ENCODE measurements at places on chromosomes 5 and 9.

DNA sequence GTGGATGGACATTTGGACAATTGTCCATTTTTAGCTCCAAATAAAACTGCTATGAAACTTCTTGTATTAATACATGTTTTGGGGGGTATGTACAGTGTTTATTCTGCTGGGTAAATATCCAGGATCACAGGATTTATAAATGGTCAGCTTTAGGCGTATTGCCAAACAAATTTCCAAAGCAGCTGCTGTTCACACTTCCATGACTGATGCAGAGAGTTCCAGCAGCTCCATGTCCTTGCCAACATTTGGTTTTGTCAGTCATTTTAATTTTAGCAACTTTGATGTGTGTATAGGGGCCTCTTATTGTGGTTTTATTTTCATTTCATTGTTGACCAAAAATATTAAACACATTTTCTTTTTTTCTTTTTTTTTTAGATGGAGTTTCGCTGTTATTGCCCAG is 9.8 kb upstream of the SUSD1 start:
- DNase-seq, result no peak

DNA sequence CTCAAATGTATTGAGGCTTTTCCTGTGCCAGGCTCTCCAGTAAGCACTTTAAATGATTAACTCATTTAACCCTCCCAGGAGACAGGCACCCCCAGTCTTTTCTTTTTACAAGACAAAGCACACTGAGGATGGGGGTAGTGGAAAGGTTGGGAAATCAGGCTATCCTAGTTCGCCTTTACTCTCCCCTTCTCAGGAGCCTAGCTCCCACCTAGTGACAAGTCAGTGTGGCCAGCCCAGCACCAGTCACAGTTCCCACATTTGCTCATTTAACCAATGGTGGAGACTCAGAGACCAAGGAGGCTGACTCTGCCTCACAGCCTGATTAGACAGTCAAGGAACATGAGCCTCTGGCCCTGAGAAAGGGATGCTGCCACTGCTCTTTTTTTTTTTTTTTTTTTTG is 3.5 kb downstream of the ALDH7A1 start:
- no peak for DNase-seq

- peak; percentile 57 for DNase-seq
These were observed 50.2 kb upstream of the DNAH5 start for GRCh38 chr5:13994621-13995253.

GRCh38 chr9:14080959-14081542 is 232.9 kb downstream of the NFIB start:
- DNase-seq, result no peak

- DNase-seq, result no peak
These were observed 35.2 kb downstream of the NUP214 start for GRCh38 chr9:131160416-131161112.

DNA sequence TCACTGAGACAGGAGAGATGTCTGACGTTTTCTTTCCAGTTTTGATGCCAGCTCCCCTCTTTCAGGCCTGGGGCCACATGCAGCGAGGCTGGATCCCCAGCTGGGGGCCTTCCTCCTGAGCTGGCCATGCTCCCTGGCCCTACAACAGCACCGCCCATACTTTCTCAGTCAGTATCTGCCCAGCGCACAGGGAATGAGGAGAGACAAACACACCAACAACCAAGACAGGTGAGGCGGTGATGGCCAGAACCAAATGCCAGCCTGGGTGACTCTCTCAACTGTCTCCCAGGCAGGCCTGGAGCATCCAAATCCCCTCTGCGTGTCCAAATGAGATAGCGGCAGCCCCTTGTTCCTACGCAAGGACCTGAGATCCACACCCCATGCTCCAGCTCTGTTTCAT is 109.6 kb downstream of the ROR2 start:
- no peak for DNase-seq

DNA sequence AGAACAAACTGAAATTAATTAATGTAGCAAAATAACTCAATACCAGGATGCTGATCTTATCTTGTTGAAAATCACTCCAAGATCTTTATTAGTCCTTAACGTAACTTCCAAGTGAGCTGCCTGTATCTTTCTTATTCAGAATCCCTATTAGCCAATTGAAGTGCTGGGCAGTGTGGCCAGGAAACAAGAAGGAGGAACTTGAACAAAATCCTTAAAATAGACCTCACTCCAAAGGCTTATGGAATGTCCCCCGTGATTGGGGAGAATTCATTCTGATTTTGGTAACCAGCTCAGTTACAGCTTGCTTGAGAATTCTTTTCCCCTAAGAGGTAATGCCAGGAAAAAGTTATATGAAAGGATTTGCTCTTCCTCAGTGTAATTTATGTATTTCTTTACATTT is 171.0 kb downstream of the DEPDC1B start:
- no peak for DNase-seq

DNA sequence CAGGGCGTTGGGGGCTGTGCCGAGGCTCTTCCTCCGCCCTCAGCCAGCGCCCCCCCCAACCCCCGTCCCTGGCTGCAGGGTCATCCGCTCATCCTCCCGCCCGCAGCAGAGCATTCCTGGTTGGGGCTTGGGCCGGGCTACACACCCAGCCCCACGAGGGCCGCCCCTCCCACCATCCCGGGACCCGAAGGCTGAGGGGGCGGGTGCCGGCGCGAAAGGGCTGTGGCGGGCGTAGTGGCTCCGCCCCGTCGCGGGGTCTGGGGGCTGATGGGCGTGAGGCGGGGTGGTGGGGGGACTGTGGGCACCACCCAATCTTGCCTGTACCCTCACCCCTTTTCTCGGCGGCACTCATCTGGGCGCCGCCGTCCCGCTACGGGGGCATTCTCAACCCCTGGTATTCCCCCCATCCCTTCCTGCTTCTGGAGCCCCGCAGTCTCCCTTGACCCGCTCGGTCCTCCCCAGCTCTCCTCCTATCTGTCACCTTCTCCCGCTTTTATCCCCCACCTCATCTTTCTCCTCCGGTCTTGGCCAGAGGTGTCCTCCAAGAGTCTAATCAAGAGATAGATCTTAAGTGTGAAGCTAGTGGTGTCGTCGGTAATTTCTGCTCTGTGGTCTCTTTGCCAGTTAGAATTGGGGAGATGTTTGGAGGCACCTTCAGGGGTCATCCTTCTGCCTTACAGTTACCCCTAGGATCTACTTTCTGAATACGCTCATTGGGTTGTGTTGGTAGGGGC is 1.6 kb downstream of the FER start:
- DNase-seq, result peak; percentile 25

GRCh38 chr5:31047621-31048020 is 145.9 kb upstream of the CDH6 start:
- no peak for DNase-seq

DNA sequence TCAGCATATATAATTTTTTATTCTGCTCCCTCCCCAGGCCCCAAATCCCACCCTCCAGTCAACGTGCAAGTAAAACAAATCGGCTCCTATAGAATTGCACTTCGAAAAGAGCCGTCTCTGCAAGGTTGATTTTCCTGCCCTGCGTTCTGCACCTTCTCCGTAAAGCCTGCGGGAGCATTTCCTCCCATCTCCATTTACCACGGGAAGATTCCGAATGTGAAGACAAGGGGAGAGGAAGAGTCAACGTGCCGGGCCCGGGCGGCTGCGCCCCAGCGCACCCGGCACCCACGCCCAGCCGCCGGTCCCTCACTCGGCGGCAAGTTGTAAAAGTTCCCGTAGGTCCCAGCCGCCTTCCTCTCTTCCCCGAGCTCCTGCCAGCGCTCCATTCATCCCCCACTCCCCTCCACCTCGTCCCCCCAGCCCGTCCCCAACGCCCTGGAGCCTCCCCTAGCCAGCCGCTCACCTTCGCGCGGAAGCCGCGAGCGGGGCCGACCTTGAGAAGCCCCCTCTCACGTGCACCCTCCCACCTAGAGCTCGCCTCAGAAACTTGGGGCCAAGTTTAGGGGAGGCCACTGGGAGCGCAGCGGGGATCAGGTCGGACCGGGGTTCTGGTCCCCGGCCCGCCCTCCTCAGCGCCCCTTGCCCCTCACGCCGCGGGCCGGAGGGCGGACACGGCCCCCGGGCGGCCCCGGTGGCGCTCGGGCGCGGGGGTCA is 431 bp downstream of the BNC2 start:
- no peak for DNase-seq

DNA sequence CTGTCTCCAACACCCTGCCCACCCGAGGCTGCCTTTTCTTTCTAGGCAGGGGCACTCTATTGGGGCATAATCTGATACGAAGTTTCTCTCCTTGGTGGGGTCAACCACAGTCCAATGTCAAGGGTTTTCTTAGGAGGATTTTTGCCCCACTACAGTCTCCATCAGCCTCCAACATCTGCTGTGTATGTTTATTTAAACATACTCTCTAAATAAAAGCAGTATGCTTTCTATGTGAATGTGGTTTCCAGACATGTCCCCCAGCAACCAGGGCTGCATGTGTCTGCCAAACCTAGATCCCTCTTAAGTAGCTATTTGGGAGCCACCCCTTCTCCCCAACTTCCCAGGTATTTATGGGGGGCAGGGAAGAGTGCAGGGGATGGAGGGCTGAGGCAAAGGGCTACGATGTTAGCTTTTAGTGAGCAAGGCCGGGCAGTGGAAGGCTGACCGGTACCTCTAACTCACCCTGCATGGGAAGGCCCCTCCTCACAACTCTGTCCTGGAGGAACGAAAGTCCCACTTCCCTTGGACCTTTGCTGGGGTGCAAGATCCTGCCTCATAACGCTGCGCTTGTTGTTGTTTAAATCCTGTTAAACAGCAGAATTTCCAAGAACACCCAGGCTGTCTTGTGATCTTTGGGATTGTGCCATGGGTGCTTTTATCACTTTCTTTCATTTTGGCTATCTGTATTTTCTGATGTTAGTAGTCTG is 75.4 kb downstream of the NREP start:
- DNase-seq, result no peak

- no peak for DNase-seq
These were observed 6.0 kb upstream of the NEK6 start for GRCh38 chr9:124251605-124252378.

DNA sequence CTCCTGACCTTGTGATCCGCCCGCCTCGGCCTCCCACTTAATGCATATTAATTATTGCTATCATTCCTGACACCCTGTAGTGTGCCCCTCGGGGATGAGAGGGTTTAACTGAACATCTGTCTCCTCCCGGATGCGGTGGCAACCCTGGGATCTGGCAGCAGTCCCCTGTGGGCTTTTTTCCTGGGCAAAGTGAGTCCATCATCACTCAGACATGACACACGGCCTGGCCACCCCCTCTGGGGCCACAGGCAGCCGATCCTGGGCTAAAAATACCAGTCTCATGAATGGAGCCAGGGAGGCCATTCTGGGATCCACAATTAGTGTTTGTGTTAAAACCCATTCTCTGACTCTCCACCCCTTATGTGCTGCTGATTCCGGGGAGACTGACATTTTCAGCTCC is 161.2 kb downstream of the RGS3 start:
- no peak for DNase-seq

- DNase-seq, result no peak
These were observed 1074.4 kb downstream of the CDH9 start for GRCh38 chr5:25964009-25964372.

DNA sequence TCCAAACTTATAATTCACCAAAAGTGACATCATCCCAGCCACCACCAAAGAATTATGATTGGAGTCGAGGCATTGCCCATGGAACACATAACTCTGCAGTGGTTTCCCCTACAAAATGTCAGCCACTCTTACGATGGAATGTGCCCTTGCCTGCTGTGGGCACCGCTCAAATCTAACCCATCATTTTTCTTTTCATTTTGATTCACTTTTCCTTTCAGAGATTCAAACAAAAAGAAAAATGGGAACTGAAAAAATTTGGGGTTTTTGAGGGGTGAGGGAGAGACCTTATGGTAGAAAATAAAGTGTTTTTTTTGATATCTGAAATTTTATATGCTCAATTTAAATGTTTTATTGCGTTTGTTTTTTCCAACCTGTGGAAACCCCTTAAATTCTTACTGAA is 28.1 kb downstream of the SMARCA2 start:
- DNase-seq, result no peak

- DNase-seq, result no peak
These were observed 49.1 kb downstream of the NXNL2 start for GRCh38 chr9:88583901-88584596.

DNA sequence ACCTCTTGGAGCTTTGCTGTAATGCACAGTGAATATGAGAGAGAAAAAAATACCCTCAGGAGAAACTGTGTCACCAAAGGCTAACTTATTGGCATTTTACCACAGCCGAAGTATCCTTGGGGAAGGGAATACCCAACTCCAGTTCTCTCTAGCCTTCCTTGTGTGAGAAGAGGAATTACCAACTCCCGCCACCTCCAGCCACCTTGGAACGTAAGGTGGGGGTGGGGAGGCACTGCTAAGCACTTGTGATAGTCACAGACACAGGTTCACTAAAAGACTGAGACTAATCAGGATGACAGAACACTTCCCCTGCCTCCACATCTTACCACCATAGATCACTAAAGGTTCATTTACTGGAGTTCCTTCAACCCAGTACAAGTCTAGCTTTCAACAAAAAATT is 102.0 kb upstream of the ADAMTS19 start:
- no peak for DNase-seq

DNA sequence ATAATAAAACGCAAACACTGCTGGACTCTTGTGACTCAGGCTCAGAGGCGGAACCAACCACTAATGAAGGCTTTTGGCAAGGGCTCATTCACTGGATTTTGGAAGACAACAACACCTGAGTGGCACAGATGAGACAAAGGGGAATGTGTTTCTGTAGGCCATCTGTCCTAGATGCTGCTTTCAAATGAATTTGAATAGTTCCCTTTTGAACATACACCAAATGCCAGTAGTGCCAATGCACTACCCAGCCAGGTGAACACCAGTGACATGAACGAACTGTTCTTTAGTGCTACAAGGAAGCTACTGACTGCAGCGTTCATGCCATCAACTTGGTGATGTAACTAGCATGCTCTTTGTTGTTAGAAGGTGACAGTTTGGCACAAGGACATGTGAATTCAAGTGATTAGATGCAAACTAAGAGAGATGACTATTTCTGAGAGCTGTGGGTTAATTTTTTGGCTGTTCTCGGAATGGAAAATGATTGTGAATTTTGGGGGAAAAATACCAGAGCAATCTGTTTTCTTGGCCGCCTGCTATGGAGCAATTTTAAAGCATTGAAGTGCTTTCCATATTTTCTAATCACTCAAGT is 173.7 kb downstream of the SLC24A2 start:
- DNase-seq, result no peak

- no peak for DNase-seq
These were observed 90.4 kb downstream of the PGM5 start for GRCh38 chr9:68446836-68447235.

GRCh38 chr5:132949136-132949535 is 14.3 kb downstream of the AFF4 start:
- DNase-seq, result no peak

GRCh38 chr5:9099689-9100088 is 446.2 kb downstream of the SEMA5A start:
- no peak for DNase-seq

DNA sequence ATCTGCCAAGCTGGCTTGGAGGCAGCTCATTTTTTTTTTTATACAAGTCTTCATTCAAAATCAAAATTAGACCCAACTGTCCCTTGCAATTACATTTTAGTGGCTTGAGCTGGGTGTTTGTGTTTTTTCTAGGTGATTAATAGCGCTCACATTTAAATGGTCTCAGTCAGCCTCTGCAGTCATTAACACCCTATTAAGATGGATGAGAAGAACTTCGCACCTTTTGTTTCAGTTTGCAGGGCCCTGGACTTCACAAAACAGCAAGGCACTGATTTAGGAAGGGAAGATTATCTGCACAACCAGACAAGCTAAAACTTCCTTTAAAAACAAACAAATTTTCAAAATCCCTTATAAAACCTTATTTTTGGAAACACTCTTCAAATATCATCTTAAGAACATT is 374.8 kb downstream of the EFNA5 start:
- DNase-seq, result no peak

- no peak for DNase-seq
These were observed 636.2 kb upstream of the SEMA6A start for GRCh38 chr5:117210796-117211195.

- no peak for DNase-seq
These were observed 215.0 kb downstream of the SEMA6A start for GRCh38 chr5:116359592-116359991.

All from SHP77 (cell line).